Retina (tissue), 1 donor: ENCODE measurements at places on chromosomes 7 and 10.

GRCh38 chr7:116949941-116950801 lies 3.1 kb upstream of the ST7 start:
- DNase-seq = no peak

DNA sequence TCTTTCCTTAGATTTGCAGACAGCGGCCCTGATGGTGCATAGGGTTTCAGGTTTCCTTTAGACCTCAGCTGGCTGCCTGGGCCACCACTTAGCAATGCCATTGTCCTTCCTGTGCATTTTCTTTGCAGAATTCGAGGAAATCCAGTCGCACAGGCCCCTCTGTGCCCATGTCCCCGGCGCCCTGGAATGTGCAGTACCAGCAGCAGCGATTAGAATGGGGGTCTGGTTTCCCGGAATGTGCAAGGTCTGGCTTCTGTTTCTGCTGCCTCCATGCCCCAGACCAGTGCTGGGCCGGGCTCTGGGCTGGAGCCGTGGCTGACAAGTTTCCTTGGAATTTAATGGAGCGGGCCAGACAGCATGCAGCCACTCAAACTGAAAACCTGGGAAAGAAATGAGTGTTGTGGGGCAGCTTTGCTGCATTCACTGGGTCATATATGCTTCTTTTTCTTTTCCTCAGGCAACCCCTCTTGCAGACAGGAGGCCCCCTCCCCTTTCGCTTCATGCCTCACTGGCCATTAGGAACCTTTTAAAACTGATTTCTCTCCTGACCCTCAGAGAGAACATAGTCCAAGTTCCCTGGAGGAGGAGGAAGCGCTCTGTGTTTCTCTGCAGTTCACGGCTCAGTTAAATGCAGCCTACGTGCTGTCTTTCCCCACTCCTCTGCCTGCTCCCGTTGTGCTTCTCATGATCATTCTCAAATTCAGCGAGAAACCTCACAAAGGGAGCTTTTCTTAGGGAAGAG lies 14.4 kb downstream of the HTRA1 start:
- peak; percentile 78 for DNase-seq

- no peak for DNase-seq
Measured at GRCh38 chr10:68067508-68067907, 7.6 kb downstream of the HERC4 start.

DNA sequence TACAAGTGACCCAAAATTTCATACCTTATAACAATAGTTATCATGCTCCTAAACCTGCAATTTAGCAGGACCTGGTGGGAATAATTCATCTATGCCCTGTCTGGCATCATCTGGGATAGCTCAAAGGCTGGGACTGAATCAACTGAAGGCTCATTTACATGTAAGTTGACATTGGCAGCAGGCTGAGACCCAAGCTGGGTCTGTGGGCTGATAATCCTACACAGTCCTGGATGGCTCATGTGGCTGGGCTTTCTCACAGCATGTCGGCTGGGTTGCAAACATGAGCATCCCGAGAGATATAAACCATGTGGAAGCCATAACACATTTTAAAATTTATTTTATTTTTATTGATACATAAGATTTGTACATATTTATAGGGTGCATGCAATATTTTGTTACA lies 19.5 kb upstream of the ABCB5 start:
- DNase-seq = no peak

- no peak for DNase-seq
Measured at GRCh38 chr7:31497516-31497915, 16.4 kb upstream of the ITPRID1 start.

DNA sequence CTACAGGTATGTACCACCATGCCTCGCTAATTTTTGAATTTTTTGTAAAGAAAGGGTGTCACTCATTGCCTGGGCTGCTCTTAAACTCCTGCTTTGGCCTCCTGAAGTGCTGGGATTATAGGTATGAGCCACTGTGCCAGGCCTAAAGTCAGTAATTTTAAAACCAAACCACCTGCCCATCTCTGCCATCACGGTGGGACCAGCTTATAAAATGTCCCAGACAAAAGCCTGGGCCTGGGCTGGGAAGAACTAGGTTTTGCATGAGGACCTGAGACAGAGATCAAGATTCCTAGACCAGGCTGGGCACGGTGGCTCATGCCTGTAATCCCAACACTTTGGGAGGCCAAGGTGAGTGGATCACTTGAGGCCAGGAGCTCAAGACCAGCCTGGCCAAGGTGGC lies 395.6 kb downstream of the CALN1 start:
- DNase-seq = no peak

DNA sequence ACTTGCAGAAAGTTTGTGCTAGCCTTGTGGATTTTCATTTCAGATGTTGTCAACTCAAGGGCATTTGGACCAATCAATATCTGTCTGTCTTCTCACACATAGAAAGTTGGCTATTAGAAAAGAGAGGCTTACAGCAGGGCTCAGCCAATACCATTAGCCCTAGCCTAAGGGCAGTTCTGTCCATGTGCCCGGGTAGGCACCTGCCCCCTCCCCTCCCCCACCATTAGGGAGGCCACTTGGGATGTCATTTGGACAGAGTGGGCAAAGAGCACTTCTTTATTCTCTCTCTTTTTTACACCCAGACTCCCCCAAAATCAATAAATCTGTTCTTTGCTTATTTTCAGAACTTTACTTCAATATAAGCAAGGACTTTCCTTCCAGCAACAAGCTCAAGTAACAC lies 188.5 kb upstream of the MKI67 start:
- peak; percentile 43 for DNase-seq

DNA sequence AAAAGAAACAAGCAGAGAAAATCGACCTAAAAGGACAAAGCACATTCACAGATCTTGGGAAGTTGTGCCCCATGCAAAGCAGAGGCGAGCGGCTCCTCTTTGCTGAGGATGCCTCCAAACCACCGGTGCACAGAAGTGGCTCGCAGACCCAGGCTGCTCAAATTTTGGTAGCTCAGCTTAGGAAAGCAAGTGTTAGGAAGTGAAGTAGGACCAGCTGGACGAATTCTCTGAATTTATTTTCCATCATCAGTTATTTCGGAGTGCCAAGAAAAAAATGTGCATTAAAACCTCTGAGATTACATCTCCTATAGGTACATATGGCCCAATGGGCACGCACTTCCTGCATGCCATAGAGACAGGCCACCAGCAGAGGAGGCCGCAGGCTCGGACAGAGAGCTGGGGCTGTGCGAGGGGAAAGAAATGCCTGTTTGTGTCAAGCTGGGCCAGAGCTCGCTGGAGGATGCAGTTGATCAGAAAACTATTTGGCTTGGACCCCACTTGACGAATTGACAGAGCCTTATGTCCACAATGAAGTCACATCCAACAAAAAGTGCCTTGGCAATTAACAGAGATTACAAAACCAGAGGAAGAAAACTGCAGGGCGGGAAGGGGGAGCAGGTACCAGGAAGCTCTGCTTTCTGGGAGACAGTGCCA lies 122.3 kb upstream of the LYZL2 start:
- DNase-seq = no peak

DNA sequence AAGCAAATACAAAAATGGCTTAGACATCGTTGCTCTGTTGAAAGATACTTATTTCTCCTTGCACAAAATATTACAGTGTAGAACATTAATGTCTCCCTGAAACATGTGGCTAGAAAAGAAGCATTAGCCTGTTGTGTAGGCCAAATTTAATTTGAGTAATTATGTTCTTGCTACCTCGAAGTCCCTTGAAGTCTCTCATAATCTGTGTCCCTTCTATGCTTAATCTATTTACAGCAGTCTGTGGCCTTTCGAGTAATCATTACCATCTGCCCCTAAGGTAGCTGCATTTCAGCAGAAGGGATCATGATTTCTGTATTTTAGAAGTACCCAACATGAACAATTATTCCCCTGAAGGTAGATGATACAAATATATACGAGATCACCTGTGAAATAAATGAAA lies 615.2 kb downstream of the GRM8 start:
- DNase-seq = no peak

GRCh38 chr10:64648915-64649314 lies 1127.7 kb downstream of the REEP3 start:
- DNase-seq = no peak

- no peak for DNase-seq
Measured at GRCh38 chr10:131363416-131363815, 51.9 kb upstream of the TCERG1L start.

- DNase-seq = no peak
Measured at GRCh38 chr10:121245754-121246153, 352.5 kb downstream of the FGFR2 start.

- no peak for DNase-seq
Measured at GRCh38 chr10:43287056-43288007, 20.5 kb upstream of the RASGEF1A start.

DNA sequence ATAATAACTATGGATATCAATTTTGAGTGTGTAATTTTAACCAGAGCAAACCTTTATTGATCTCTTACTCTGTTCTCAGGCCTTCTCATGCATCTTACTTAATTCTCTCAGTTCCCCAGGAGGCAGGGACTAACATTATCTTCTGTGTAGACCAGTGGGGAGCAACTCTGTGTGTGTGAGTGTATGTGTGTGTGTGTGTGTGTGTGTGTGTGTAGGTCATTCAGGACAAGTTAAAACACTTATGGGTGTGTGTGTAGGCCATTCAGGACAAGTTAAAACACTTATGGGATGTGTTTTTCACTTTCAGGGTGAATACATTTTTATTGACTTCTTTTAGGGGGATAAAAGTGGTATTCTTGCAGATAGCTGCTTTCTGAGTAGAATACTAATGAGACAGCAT lies 145.0 kb downstream of the ADAM12 start:
- no peak for DNase-seq

DNA sequence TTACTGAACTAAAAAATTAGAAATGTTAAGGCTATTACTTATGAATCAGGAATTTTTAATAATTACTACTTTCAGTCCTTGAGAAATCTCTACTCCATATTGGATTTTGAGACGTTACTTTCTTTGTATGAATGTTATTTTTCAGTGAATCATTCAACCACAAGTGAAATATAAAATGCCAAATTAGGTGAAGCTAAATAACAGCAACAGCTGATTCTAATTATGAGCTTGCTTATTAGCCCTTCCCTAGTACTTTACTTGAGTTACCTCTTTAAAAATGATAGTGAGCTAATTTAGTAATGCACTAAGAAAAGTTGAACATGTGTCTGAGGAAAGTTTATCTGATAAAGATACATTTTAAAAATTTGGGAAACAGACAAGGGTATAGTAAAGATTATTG lies 51.4 kb downstream of the PCGF5 start:
- no peak for DNase-seq

GRCh38 chr7:108090791-108091460 lies 39.2 kb downstream of the LAMB4 start:
- DNase-seq = no peak

DNA sequence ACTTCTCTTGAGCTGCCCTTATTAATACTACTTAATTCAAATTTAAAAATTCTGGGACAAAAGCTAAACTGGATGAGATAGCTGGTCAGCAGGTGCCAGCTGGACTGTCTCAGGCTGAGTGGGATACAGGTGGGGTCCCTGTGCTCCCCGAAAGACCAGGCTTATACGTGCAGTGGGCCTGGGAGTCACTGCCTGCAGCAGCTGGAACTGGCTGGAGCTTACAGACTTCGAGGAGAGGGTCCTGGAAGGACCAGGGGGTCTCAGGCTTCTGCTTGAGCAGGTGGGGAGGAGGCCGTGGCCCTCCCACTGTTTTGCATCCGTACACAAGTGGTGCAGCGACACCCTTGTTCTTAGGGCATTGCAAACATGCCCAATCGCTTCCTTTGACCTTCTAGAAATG lies 203.7 kb downstream of the GLRX3 start:
- DNase-seq = no peak

DNA sequence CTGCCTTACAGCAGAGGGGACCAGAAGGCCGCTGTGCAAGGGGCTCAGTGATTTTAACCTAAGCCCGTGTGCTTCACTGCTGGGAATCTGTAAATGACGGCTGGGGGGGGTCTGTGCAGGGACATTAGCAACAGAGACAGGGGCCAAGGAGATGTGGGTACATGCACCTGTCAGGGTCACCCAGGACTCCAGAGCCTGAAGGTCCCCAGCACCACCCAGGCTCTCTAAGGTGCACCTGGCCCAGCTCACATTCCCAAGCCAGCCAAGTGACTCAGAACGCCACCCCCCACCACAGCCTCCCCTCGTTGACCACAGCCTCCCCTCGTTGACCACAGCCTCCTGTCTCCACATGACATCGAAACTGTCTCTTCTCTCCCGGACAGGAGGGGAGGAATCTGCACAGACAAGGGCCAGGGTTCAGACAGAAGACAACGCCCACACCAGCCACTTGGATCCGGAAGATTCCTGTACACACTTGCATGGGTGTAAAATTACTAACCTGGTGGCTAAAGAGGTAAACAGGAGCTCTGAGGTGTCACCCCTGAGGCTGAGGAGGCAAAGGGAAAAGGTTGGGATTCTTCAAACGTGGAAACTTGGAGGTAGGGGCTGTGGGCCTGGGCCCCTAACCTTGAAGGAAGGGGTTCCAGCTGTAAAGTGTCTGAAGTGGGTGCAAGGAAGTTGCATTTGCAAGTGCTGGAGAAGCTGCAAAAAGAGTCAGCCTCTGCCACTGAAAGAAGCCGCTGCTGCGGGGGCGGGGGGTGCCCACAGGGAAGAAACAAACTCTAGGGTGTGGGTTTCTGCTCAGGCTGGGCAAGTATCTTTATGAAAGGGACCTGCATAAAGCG lies 27.0 kb downstream of the CALML3 start:
- DNase-seq = no peak

GRCh38 chr10:134247-135131 lies 766 bp upstream of the ZMYND11 start:
- DNase-seq = peak; percentile 89

GRCh38 chr10:118209215-118209614 lies 132.9 kb downstream of the FAM204A start:
- peak; percentile 17 for DNase-seq

GRCh38 chr10:52447931-52448353 lies 133.9 kb downstream of the DKK1 start:
- no peak for DNase-seq

- DNase-seq = no peak
Measured at GRCh38 chr7:140610204-140611165, 30.1 kb downstream of the DENND2A start.

DNA sequence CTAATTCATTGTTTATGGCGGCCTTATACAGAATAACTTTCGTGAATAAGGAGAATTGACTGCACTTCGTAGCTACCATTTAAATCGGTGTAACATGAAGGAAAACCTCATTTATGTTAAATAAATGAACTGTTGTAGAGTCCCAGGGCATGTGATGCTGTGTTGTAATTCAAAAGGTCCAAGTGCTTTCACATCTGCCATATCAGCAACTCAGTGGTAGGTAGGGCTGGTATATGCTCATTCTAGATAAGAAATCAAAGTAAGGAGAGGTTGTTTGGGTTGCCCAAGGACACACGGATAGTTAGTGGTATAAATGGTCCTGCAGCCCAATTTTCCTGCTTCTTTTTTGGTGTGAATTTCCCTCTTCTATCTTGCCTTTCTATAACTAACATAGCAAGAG lies 15.8 kb downstream of the BBS9 start:
- no peak for DNase-seq

DNA sequence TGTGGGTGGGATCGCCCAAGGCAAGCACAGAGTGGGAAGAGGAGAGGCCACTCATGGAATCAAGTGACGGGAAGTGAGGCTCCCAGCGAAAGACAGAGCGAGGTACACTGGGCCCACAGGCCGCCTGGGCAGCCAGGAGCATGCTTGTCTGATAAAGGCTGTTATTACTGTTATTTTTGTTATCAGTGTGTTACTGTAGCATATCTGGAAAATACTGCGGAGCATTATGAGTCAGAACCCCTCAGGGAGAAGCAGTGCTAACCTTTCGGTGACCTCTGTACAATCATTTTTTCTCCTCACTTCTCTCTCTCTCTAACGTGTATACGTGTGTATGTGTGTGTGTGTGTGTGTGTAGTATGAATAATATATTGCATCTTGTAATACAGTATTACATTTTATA lies 3.8 kb upstream of the TCERG1L start:
- DNase-seq = peak; percentile 41
